ENCODE measurements at places on chromosomes 6 and 20. TPM values are rescaled to one million over a fixed set of nuclear protein-coding genes. Genes with fewer than 3 reads are reported as not detected.

UST gene
- 19.0 TPM for total RNA-seq

OOEP gene
- not detected for total RNA-seq

GRCh38 chr6:46972531-46972930 is 50.8 kb upstream of the ADGRF5 start:
- DNase-seq = no peak

DNA sequence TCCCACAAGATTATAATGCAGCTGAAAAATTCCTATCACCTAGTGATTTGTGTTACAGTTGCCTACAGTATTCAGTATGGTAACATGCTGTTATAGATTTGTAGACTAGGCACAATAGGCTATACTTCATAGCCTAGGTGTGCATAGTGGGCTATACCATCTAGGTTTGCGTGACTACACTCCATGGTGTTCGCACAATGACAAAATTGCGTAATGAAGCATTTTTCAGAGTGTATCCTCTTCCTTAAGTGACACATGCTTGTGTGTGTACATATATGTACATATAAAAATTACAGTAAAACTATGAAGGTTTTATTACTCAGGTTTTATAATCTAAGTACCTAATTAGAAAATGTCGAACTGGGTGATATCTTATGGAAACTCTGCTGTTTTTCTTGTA is 133.0 kb downstream of the FARS2 start:
- DNase-seq = no peak

- no peak for DNase-seq
Observed at GRCh38 chr6:154732538-154733182, 556 bp upstream of the SCAF8 start.

MUC21 gene
- total RNA-seq = not detected

- no peak for DNase-seq
Observed at GRCh38 chr20:17223553-17223952, 3.3 kb upstream of the PCSK2 start.

DNA sequence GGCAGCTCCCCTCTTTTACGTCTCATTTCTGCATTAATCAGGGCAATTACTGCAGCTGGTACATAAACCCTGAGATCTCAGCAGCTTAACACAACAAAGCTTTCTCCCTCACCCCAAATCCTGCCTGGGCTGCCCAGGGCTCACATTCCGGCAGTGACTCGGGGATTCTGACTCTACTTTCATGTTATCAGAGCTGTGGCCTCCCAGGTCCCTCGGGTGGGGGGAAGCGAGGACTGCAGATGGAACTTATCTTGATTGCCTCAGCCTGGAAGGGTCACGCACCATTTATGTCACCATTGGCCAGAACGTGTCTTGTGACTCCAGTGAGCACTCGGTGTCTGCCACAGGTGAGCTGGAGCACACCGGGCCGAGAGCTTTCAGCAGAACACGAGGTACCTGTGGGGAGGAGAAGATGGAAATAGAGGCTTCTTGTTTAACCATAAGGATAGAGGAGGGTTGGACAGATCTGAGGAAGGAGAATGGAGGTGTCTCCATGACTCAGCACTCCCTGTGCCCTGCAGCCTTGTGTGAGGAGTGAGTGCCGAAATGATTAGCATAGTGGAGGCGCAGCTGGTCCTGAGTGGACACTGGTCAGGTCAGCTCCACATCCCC is 88.5 kb upstream of the EXOC2 start:
- no peak for DNase-seq

- DNase-seq = no peak
Observed at GRCh38 chr6:144106206-144106605, 10.8 kb upstream of the SF3B5 start.

PHACTR1 gene
- 8.2 TPM for total RNA-seq

DNA sequence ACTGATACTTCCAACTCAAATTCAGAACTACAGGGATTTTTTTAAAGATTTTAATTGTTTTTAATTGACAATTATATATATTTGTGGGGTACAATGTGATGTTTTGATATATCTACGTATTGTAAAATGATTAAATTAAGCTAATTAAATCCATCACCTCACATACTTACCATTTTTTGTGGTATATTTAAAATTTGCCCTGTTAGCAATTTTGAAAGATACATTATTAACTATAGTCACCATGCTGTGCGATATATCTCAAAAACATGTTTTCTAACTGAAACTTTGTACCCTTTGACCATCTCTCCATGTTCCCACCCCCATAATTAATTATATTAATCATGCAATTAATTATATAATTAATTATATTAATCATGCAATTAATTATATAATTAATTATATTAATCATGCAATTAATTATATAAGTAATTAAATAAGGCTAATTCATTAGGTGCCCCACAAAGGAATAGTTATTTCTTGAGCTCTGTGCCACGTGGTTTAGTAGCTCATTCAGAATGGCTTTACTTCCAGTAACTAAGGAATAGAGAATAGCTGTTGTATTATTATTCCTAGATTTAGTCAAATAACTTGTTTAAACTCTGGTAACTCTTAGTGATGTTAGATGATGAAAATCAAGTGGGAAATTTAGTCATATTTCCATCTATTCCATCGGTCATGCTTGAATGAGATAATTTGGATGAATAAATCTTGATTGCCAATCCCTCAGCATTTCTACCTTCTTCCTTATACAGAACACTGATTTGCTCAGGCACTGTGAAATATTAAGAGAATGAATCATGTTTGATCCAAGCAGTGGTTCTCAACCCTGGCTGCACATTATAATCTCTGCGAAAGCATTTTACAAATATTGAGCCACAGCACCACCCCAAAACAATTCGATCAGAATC is 25.1 kb downstream of the LOC128125822 start:
- DNase-seq = no peak

REM1 gene
- not detected for total RNA-seq

DNA sequence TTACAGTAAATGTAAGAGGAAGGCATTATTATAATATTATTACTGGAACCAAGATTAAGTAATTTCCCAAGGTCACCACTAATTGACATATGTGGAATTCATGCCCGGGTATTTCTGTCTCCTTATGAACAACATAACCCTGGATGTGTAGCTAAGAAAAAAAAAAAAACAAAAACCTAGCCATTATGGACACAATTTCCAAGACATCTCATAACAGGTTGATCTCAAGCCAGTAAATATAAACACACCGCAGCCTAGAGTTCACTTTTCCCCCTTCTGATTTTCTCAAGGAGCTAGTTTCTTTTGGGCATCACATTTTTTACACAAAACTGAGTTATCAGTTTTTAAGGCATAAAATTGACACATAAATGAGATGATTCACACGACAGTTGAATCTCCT is 306.5 kb upstream of the RSPO3 start:
- no peak for DNase-seq

DNA sequence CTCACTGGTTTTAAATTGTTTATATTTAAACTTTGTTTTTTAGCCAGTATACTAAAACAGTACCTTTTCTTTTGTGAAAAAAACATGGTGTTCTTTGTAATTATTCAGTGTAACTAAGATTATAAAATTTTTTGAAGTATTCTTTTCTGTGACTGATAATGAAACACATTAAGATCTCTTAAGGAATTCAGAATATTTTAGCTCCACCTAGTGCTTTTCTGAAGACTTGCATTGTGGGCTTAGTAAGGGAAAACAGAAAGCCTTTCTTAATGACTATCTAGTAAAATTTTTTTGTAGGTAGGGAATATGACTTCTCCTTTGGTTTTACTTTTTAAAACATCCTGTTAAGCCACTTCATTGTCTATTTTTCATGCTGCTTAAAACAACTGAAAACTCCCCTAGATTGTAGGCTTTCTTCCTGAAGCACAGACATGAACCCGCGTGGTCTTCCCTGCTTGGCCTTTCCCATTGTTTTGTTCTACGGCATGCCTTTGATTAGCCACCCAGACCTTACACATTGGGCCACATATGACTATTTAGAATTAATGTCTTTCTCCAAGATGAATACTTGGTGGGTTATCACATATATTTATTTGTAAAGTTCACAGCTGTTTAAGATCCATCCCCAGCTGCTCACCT is 72.1 kb downstream of the AFDN start:
- no peak for DNase-seq

PPP1R3G gene
- total RNA-seq = 0.55 TPM

KHDRBS2 gene
- not detected for total RNA-seq

DNA sequence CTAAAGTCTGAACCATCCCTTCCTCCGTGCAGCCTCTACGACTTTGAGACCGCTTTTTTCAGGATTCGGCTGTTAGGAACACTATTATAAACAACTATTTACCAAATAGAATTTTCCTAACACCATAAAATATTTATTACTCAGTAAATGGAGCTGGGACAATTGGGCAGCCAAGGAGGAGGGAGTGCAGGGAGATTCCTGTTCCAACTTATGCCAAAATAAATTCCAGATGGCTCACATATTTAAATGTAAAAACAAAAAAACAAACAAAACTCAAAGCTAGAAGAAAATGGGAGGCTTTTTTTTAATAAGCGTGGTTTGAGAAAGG is 48.1 kb downstream of the TCP11 start:
- DNase-seq = no peak

PPIL6 gene
- 1.9 TPM for total RNA-seq

DNA sequence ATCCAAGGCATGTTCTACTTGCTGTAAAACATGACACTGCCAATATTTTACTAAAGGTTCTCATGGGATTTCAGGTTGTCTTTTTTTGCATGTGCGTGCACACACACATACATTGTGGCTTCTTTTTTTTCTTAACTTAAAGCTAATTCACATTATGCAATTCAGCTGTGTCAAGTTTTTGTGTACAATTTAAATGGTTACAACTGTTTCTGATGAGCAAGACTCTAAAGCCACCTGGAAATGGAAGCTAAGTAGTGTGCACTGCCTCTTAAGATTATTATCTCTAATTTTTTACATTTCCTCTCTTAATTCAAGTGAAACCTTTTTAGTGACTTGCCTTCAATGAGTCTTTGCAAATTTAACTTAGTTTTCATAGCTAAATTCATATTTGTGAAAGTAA is 75.3 kb downstream of the TULP4 start:
- DNase-seq = no peak

PPP1R16B gene
- total RNA-seq = 5.2 TPM

DNA sequence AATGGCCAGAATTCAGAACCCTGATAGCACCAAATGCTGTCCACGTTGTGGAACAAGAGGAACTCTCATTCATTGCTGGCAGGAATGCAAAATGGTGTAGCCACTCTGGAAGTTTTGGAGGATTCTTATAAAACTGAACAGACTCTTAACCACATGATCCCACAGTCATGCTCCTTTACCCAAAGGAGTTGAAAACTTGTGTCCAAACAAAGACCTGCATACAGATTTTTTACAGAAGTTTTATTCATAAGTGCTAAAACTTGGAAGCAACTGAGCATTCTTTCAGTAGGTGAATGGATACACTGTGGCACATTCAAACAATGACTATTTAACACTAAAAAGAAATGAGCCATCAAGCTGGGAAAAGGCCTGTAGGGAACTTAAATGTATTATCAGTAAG is 32.5 kb downstream of the PREP start:
- no peak for DNase-seq

GRCh38 chr6:73264446-73264845 is 1.4 kb upstream of the KHDC1 start:
- DNase-seq = no peak

CEBPB gene
- total RNA-seq = 71.6 TPM

- DNase-seq = no peak
Observed at GRCh38 chr6:108210556-108210955, 44.7 kb downstream of the NR2E1 start.

DNA sequence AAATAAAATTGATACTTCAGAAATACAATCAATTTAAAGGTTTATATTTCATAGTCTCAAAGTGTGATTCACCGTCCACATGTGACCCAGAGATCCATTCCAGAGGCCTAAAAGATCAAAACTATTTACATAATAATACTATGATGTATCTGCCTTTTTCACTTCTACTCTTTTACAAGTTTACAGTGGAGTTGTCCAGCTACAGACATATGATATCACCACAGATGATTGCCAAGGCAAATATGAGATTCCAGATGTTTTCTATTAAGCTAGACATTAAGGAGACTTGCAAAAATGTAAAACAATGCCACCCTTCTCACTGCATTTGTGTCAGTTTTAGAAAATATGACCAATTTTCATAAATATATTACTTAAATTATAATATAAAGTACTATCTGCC is 443.7 kb downstream of the GJA1 start:
- no peak for DNase-seq

GRCh38 chr20:37956107-37956585 is 53.2 kb downstream of the VSTM2L start:
- peak; percentile 4 for DNase-seq

- DNase-seq = no peak
Observed at GRCh38 chr6:138424004-138424904, 20.2 kb downstream of the HEBP2 start.

DNA sequence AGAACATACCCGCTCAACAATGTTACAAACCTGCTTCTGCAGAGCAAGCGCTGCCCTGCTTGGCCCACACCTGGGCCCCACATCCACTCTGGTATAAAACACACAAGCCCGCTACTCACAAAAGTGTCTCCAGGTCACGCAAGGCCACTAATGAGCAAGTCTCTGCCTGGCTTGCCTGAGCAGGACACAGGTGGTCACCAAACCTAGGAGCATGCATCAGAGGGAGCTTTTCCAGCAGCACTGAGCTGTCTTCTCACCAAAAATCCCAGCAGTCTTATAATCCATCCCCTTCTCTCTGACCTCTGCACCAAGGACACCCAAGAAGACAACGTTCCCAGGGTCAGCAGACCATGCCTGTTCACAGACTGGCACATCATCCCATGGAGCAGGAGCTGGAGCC is 100.8 kb downstream of the DLL1 start:
- DNase-seq = no peak

GRCh38 chr6:44820759-44821158 is 433.3 kb downstream of the CDC5L start:
- no peak for DNase-seq

DNA sequence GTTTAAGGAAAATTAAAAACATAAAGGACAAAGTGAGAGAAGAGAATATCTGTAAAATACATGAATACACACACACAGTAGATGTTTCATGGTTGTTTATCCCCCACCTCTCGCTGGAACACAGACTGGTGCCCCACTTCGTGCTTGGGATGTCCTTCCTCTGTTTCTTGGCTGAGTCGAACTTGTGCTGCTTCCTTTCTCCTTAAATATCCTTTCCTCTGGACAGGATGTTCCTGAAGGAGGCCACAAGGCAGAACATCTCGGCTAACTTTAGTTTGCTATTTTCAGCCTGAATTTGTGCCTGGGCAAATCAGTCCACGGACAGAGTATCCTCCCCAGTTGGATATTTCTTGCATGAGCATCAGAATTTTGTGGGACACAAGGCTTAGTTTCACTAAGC is 54.7 kb upstream of the ZMYND8 start:
- no peak for DNase-seq

DNA sequence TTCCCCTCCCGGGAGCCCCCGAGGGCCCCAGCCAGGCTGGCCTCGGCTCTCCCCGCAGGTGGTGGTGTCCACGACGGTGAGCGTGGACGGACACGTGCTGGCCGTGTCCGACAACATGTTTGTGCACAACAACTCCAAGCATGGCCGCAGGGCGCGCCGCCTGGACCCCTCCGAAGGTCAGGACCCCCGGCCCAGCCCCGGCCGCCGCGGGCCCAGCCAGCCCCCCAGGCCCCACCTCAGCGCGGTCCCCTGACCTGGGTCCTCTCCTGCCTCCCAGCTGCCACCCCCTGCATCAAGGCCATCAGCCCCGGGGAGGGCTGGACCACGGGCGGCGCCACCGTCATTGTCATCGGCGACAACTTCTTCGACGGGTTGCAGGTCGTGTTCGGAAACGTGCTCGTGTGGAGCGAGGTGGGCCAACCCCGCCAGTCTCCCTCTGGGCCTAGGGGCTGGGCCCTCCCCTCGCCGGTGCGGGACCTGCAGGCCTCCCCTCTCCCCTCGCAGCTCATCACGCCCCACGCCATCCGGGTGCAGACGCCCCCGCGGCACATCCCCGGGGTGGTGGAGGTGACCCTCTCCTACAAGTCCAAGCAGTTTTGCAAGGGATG is 51.0 kb downstream of the CPXM1 start:
- no peak for DNase-seq

- no peak for DNase-seq
Observed at GRCh38 chr6:2651536-2651935, 99.2 kb downstream of the MYLK4 start.
